ENCODE measurements at places on chromosomes 3 and 15.

GRCh38 chr3:159273070-159273469, 471.2 kb downstream of the MFSD1 start:
- no peak for DNase-seq

- peak; percentile 77 for DNase-seq
These were observed 7.9 kb upstream of the RTP3 start for GRCh38 chr3:46489875-46490274.

GRCh38 chr3:114290911-114291901, 2.6 kb upstream of the TIGIT start:
- peak; percentile 32 for DNase-seq

DNA sequence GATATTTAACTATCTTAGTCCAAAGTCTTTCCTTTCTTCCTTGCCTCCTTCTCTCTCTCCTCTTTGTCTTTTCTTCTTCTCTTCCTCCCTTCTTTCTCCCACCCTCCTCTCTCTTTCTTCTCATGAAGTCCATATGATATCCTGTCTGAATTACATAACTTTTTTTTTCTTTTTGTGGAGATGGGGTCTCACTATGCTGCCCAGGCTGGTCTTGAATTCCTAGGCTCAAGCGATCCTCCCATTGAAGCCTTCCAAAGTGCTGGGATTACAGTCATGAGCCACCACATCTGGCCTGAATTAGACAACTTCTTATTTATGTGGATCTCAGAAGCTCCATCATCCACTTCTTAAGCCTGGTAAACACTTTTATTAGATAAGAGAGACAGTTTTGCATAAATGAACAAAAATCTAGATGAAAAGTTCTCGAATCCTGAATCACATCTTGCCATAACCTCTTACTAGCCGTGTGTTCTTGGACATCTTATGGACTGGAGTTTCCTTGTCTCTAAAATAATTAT, 206.5 kb downstream of the LPP start:
- no peak for DNase-seq

DNA sequence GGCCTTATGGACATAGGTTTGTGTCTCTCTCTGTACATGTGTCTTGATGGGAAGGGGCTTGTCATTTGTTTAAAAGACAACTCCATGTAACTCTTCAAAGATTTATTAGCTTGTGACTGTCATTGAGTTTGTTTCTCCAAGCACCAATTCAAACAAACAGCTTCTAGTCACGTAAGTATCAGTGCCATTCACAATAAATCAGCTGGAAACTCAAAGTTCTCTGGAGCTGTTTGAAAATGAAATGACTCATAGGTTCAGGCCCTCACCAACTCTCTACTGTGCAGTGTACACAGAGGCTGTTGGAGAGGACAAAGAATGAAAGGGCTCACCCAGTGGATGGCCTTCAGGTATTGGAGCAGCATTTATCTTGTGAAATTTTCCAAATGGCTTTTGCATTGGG, 476.3 kb downstream of the AGBL1 start:
- DNase-seq, result no peak

Data from HCEC 1CT (cell line).